ENCODE measurements at places on chromosomes 1 and 21.

DNA sequence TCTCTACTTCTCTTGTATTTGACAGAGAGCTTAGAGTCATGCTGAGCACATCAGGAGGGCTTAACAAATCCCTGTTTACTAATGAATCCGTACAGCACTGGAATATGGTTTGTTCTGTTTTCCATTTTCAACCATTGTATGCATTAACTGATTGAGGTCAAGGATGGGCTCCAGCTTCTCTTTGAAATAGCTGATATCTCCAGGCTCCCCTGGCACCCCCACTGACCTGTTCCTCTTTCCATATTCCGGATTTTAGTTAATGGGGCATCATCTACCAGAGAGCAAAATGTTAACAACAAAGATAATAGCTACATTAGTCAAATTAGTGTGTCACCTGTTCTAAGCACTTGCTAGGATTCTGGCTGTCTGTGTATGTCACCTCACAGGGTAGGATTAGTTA lies 57.6 kb downstream of the NENF start:
- no peak for DNase-seq

- no peak for DNase-seq
Observed at GRCh38 chr1:39413902-39414528, 77.4 kb upstream of the BMP8A start.

GRCh38 chr1:172414331-172414730 lies 6.2 kb upstream of the C1orf105 start:
- DNase-seq, result no peak

GRCh38 chr1:53370369-53370961 lies 42.6 kb upstream of the LRP8 start:
- DNase-seq, result no peak

DNA sequence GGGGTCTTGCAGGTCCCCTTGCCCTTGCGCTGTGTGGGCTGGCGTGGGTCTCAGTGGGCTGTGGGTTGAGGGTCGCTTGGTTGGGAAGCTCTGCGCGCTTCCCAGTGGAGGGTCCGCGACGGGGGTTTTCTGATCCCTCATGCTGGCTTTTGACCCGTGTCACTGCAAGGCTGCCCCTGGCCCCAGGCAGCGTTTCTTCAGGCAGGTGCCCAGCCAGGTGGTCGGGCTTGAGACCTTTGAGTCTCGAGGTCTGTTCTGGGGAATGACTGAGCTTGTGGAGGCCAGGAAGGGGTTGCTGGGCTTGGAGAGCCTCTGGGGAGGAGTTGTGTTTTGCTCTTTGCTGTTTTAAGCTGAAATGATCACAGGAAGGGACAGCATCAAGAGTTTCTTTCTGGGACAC lies 5.3 kb downstream of the SKI start:
- peak; percentile 26 for DNase-seq

DNA sequence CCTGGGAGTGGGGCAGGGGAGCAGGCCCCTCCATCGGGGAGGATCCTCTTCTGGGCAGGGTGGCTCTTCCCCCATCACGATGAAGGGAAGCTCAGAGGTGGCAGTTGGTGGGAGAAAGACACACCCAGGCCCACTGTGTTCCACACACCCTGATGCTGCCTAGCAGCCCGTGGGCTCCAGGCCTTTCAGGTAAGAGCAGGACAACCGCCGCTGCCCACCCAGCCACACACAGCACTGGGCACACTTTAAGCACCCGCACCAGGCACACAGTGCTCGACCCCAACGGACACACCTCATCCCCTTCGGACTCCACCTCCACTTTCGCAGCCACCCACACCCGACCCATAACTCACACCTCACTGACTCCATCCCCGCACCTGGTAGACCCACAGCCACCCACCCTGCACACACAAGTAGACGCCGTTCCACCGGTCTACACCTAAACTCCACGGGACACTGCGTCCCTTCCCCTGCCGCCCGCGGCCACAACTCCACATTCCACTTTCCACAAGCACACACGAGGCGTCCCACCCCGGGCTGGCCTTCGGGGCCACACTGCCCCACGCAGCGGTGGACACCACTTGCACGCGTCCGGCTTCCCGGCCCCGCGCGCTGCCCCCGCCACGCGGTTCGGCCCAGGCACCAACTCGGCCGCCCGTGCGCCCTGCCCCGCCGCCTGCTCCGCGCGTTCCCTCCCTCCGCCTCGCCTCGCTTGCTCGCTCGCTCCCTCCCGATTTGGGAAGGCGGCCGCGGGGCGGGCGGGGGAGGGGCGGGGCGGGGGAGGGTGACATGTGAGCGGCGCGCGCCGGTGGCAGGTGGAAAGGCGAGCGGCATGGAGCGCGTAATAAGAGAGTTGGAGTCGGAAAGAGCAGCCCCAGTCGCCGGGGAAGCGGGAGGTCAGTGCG lies at the start of gene KCNQ4:
Gene KCNQ4, plus strand, starts transcription at position 787 of the 905 bp plus-strand sequence. CDS start 307 bp downstream, outside the sequence.
- DNase-seq, result peak; percentile 67

GRCh38 chr21:31589820-31590219 lies 69.7 kb upstream of the SOD1 start:
- DNase-seq, result no peak

GRCh38 chr1:221203224-221204054 lies 324.2 kb downstream of the HLX start:
- peak; percentile 84 for DNase-seq

DNA sequence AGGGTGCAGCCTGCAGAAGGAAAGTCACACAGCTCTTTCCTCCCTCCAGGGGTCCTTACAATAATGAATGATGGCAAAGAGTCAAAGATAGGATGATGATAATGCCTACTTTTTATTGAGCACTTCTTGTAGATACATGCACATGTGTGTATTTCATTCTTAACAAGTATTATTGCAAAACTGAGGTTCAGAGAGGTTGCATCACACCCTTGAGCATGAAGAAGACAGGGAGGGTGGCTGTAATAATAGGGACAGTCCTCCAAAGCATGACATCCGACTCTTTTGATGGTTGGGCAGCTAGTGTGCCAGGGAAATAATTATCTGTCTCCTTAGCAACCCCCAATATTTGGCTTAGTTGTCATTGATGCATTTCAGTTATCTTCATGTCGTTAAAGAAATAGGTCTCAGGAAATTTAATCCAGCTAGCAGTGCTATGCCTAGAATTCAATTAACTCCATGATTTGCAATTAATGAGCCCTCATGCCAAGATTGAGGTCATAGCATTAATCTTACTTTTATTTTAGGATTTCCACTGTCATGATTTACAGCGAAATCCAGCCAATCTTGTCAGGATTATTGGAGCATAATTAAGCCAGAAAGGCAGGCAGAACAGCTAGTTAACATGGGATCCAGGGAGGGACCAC lies 35.0 kb downstream of the DNAJC6 start:
- DNase-seq, result no peak

- peak; percentile 38 for DNase-seq
Observed at GRCh38 chr1:83508485-83509151, 490.3 kb downstream of the TTLL7 start.

- DNase-seq, result peak; percentile 40
Observed at GRCh38 chr1:244964112-244964971, 100.0 kb upstream of the HNRNPU start.

GRCh38 chr1:4380564-4381168 lies 273.7 kb upstream of the AJAP1 start:
- no peak for DNase-seq

- DNase-seq, result no peak
Observed at GRCh38 chr1:80036690-80037432, 1030.3 kb upstream of the ADGRL4 start.

DNA sequence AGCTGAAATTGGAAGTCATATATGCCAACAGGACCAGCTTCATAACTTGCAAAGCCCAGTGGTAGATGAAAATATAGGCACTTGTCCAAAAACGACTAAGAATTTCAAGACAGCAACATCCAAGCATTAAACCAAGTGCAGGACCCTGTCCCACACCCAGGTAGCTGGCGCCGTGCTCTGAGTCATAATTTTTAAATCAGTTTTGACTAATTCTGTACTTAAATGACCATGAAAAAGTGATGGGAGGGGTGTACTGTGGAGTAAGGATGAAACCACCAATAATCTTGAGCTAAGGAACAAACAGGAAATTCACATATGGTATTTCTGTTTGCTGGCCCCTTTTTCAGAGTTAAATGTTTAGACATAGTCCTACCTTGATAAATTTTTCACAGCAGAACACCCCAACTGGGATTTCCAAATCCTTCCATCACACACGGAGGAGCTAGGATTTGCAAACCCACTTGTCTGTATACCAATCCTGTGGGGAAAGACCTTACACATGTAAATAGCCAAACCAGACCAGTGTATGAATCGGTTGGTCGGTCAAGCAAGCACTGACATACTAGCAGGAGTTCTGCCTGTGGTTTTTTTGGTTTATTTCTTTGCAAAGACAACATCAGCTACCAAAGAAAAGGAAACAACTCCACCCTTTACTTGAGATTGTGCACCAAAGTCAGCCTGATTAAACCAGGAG lies 235.7 kb upstream of the RAB4A start:
- no peak for DNase-seq

DNA sequence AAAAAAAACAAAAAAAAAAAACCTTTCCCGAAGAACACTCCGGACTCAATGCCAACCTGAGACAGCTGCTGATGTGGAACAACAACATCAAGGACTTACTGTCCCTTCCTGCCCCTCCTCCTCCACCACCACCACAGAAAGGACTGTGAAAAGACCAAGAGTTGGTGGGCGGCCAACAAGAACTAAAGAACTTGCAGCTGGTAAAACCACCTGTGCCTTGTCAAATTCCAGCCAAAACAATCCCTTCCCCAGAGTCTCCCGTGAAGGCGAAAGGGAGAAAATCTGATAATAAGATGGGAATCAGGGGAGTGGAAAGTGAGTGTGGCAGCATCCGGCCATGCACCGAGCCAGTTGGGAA lies 88.9 kb downstream of the PROX1 start:
- peak; percentile 35 for DNase-seq

DNA sequence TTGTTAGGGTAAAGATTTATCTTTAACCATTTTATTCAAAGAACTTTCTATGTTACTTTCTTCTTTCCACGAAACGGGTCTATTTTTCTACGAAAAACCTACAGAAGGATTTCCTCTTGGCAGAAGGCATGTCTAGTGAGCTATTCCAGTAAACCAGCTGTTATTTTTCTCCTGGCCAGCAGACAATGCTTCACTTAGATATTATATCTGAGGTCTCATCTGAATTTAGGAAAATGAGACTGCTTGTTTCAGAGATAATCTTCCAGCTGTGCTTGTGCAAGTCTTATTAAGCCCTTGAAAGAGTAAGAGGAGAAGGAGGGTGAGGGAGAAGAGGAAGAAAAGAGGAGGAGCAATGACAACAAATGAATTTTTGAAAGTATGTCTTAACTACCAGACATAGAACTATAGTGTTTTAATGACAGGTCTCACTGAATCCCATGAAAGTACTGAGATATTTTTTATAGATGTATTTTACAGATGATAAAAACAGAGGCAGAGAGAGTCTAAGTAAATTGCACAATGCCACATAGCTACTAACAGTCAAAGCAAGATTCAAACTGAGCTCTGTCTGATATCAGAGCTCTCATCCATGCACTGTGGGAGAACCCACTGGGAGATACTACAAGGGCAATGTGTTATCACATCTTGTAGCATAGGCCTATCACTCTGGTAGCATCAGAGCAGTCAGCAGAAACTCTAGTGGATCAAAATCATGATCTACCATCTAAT lies 54.6 kb upstream of the SAMSN1 start:
- DNase-seq, result no peak

GRCh38 chr21:42258150-42258884 lies 39.4 kb downstream of the ABCG1 start:
- DNase-seq, result no peak

GRCh38 chr1:180208264-180208663 lies 21.8 kb upstream of the LHX4 start:
- DNase-seq, result no peak

DNA sequence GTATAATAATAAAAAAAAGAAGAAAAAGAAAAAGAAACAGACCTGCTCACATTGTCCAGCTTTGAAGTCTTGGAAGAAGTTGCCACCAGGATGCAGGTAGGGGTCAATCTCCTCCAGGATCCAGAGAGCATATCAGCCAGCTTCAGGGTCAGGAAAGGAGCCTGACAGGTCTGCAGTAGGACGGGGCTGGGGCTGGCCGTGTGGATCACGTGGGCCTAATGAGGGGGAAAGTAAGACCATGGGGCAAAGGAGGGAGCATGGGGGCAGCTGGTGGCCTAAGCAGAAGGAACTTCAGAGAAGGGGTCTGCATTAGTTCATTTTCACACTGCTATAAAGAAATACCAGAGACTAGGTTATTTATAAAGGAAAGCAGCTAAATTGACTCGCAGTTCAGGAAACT lies 19.3 kb upstream of the SMYD3 start:
- DNase-seq, result no peak

DNA sequence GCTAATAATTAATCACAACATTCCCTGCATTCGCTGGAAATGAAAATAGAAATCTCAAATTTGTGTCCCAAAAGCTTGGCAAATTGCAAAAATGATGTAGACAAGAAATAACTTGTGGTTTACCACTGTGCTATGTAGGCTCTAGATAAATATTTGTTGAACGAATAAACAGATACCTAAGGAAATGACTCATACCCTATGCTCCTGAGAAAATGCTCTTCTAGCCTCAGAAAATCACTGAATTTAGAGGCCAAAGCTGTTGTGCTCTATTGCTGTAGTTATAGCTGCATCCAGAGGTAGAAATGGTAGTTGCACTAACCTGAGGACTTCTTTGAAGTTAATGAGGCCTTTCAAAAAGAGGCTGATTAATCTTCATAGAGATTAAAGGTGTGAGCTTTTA lies 142.0 kb upstream of the ZNHIT6 start:
- no peak for DNase-seq

- DNase-seq, result no peak
Observed at GRCh38 chr1:60762911-60763310, 319.4 kb upstream of the NFIA start.

DNA sequence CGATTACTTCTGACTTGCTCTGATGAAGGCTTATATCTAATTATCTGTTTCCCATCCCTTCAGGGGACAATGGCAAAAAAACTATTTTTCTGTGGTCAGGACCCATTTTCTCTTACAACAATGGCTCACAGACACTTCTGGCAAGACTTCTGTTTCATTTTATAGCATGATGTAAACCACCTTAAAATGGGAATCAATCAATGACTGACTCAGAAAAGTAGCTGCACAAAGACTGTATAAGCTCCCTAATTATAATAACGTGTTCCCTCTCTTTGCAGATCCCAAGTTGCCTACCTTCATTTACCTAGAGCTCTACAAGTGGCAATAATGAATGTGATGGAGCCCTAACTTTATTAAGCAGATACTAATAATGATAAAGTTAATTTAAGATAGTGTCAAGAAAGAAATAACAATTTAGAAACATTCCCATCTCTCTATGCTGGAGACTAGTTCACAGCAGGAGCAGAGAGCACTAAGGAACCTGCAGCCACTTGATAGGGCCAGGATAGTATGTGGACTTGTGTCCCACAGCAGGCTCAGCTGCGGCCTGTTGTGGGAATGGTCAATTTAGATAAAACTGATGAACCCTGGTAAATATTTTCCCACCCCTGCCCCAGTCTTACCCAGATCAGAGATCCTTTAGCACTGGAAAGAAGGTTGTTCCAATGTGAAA lies 538 bp downstream of the GBP2 start:
- DNase-seq, result no peak

- DNase-seq, result no peak
Observed at GRCh38 chr1:55061000-55061705, 21.8 kb downstream of the PCSK9 start.

DNA sequence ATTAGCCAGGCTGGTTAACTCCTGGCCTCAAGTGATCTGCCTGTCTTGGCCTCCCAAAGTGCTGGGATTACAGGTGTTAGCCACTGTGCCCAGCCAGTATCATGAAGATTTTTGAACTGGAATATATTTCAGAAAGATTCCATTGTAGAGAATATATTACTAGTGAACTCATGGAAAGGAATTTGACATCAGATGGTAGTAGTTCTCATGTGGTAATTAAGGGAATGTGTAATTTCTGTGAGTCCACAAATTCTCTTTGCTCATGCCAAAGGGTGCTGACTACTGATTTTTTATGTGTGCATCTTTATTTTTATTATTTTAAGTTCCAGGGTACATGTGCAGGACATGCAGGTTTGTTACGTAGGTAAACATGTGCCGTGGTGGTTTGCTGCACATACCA lies 10.4 kb downstream of the DTL start:
- DNase-seq, result no peak
